Activated T-cell treated with anti-CD3 and anti-CD28 coated beads for 48 hours (primary cell): ENCODE measurements at places on chromosomes 1 and 21.

DNA sequence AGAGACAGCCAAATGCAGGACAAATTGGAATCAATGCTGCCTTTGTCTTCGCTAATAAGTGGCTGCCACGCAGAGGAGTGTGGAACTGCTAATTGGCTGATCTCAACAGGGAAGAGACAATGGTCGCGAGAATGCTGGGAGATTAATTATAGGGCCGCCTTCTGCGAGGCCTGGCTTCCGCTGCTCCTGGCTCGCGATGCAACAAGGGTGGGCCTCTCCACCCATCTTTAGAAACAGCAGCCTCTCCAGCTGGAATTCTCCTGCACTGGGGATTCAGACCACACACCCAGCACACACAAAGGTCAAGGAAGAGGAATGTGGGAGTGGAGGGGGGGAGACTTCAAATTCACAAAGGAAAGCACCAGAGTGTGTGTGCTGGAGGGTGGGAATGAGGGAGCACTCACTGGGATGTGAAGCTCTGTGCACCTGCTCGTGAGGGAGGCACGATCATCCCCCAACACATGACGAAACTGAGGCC, 200.7 kb upstream of the GRIK3 start:
- no peak for DNase-seq

GRCh38 chr1:115338457-115338820, 390 bp upstream of the NGF start:
- DNase-seq: no peak

GRCh38 chr21:37908691-37909090, 7.6 kb downstream of the KCNJ6 start:
- no peak for DNase-seq

DNA sequence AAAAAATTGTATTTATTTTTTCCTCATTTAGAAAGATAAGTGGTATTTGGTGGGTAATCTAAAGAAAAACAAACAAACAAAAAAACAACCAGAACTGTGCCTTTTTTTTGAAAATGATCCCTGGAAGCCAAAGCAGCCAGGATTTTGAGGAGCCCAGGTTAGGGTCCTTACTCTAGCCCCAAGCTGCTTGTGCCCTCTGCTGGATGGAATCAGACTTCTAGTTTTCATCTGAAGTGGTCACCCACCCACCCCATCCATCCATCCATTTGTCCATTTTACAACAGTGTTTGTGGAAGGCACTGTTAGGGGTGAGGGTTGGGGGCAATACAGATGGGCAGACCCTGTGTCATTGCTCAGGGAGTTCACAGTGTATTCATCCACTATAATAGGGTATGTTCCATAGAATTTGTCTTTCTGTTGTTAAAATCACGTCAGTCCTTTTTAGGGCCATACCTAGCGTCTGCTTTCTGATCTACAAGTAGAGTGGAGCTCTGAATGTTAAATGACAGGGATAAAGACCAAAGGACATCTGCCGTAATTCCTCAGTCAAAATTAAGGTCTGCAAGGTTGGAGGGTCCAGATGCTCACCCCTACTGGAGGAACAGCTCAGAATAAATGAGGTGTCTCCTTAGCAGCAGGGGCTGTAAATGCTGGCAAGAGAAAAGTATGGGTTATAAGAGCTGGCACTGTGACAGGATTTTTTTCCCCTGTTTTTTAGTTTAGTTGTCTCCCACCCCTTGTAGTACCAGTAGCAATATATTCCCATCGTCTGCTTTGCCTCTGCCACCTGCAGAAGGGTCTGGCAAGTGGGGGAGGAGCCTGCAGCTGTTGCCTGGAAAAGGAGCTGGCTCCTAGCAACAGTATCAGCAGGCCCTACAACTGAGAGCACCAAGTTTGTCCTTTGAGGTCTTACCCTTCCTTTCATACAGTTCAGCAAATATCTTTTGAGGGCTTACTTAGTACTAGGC, 3.2 kb downstream of the LRRC42 start:
- DNase-seq: no peak

DNA sequence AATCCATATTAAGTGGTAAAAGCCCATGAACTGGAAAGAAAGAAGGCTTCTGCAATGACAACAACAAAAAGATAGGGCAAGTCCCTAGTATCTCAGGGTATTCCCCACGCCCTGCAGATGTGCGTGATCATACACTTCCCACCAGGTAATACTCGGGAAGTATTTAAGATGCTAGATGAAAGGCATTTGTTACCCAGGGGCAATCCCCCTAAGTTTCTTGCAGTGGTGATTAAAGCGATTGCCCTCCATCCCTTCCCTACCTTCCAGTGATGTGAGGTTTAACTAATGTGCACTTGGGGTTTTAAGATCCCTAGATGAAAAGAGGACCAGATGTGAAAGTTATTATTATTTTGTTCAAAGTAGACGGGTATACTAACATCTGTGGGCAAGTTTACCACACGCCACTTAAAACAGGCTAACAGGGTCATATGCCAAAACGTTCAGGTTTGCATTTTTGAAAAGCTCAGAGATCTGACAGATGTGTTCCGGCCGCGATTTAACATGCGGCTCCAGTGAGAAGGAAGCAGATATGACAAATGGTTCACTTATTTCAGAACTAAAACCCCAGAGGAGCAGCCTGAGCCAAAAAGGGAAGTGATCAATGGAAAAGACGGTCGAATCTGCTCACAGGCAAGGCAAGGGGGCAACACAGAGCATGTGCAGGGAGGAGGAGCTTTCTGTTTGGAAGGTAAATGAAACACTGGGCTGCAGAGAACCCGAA, 17.4 kb downstream of the TIAM1 start:
- DNase-seq: peak; percentile 56

DNA sequence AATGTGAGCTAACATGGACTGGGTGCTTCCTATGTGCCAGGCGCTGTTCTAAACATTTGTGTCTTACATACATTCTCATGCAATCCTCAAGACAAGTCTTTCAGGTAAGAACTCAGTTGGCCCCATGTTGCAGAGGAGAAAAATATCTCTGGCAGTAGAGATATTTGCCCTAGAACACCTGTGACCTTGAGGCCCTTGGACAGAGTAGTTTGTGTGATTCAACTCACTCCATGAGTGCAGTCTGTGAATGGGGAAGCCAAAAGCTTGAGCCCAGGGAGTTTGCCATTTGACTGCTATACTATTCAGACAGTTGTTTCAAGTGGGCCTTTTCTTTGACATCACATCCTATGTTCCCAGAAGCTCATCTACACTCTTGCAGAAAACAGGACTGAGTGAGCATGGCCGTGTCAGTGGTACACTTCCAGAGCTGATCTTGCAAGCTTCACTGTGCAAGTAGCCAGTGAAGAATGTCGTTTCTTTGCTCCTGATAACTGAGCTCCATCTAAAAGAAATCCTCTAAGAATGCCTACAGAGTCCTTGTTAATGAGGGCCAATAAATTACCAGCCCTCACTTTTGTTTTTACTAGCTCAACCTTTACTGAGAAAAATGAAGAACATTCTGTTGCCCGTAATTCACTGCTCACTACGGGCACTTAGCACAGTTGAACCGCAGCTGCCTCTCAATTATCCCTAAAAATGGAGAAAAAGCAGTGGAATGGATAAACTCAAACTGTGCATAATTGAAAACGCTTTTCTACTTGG, 98.7 kb upstream of the C8B start:
- DNase-seq: no peak

GRCh38 chr1:218886101-218886871, 287.4 kb upstream of the LYPLAL1 start:
- DNase-seq: no peak

- DNase-seq: no peak
These were observed 27.7 kb downstream of the UCHL5 start for GRCh38 chr1:193031431-193031830.

- DNase-seq: no peak
These were observed 47.9 kb downstream of the SLC45A1 start for GRCh38 chr1:8365661-8366362.

- DNase-seq: no peak
These were observed 17.8 kb downstream of the PKNOX1 start for GRCh38 chr21:42991992-42992740.

- no peak for DNase-seq
These were observed 58.7 kb upstream of the LRRN2 start for GRCh38 chr1:204744107-204744779.

- DNase-seq: no peak
These were observed 10.2 kb downstream of the C1orf216 start for GRCh38 chr1:35708441-35708921.

- DNase-seq: no peak
These were observed 275.1 kb upstream of the GJB5 start for GRCh38 chr1:34479731-34480130.

- no peak for DNase-seq
These were observed 2.8 kb upstream of the PHLDA3 start for GRCh38 chr1:201471772-201472171.
